ENCODE measurements at places on chromosomes 2 and 18.

- no peak for DNase-seq
These were observed 303.9 kb upstream of the EPHA4 start for GRCh38 chr2:221876016-221876415.

- no peak for DNase-seq
These were observed 31.7 kb downstream of the INPP4A start for GRCh38 chr2:98476192-98476868.

DNA sequence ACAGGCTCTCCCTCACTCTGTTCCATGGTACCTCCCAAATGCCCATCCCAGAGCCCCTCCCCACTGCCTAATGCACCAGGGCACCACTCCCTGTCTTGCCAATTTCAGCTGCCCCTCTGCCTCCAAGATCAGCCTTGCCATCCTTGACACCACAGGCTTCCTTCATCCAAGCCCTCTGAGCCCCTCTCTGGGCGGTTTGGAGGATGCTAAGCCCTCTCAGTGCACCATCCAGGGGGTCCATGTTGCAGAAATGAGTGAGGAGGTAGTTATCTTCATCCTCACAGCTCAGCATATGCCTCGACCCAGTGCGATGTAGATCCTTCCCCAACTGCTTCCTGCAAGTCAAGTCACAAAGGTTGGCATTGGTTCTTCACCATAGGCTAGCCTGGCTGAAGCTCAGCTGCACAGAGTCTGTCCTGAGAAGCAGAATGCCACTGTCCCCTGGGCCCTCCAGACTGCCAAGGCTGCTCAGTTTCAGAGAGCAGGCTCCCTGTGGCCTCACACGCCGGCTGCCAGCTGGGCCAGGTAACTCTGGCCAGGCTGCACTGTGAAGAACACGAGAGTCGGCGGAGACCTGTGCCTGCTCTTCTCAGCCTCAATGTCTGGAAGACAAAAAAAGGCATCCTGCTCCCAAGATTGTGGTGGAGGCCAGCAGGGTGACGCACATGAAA, 9.9 kb upstream of the MAP3K2 start:
- no peak for DNase-seq

DNA sequence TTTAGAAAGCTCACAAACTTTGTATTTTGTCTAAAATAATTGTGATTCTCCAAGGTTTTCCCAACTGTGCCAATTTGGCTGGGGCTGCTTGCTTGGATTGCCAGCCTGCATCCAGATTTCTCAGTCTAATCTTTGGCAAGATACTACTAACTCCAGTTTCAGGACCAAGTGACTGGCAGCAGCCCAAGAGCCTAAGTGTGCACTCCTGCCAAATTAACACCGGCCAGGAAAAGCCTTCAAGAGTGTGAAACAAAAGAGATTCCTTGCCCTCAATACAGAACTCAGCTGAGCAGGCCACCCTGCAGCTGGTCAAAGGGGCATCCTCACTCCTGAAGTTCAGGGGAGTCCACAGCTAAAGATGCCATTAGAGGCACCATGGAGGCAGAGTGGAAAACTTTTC, 589.0 kb upstream of the ACVR2A start:
- no peak for DNase-seq

DNA sequence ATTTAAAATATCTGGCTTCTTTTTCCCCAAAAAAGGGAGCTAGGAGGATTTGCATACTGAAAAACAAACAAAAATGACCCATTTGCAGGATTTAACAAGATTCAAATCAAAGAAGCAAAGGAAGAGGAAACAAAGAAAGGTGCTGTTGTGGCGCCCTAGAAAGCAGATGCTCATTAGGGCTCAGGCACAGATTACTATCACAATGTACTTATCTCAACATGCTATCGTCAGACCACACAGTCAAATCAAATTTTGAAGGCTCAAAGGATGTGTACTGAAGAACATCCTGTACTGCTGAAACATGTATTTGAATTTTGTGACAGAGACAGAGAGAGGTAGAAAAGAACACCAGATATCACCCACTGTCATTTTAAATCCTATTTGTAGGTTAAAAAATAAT, 10.9 kb downstream of the RBMS1 start:
- DNase-seq, result no peak

- no peak for DNase-seq
These were observed 35.6 kb downstream of the RMC1 start for GRCh38 chr18:23538870-23539269.

DNA sequence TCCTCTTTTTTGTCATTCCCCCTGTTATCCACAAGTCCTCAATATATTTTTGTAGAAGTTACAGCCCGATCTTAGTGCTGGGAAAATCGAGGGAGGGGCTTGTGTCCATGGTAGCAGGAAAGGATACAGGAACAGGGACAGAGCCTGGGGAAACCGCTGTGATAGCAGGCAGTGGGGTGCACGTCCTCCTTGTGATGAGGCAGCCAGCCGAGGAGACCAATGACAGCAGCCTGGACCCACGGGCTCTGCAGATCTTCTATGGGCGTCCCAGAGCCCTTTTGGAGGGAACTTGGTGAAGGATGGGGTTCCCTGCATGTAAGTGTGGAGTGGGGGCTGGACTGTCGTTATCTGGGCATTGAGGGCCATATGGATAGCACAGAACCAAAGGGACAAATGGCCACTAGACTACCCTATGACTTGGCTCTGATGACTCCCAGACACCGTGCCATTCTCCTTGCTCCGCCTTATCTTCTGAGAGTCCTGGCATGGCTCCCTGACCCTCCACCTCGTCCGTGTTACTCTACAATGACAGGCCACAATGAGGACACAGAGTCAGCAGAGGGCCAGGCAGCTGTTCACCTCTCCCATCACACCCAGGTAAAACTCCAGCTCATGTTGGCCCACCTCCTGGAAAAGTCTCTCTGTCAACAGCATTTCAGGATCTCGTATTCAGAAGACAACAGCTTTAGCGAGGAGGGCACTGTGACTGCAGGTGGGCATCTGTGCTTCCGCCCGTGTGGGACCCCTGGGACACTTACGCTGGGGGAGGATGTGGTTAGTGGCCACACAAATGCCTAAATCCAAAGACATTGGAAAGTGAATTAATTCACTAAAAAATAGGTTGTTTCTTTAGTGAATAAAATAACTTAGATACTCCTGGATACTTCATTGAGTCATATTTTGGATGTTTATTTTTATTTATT, 100.1 kb downstream of the VAPA start:
- no peak for DNase-seq

- no peak for DNase-seq
These were observed 8.7 kb upstream of the GPR155 start for GRCh38 chr2:174495365-174496012.

DNA sequence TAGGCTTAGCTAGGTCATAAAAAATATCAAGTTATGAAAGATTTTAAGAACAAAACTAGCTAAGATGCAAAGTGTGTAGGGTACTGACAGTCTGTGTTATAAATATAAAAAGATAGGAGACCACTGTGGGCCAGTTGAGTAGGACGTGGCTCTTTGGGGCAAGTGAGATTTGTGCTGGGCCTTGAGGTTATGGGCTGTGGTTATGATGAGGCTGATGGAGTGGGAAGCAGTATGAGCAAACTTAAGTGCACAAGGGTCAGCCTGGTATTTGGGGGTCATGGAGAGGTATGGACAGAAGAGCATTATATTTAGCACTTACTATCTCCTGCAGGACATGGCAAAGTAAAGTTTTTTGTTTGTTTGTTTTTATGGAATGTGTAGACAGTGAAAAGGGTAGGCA, 70.1 kb downstream of the SETBP1 start:
- no peak for DNase-seq

GRCh38 chr2:172484706-172485105, 57.3 kb downstream of the ITGA6 start:
- no peak for DNase-seq

DNA sequence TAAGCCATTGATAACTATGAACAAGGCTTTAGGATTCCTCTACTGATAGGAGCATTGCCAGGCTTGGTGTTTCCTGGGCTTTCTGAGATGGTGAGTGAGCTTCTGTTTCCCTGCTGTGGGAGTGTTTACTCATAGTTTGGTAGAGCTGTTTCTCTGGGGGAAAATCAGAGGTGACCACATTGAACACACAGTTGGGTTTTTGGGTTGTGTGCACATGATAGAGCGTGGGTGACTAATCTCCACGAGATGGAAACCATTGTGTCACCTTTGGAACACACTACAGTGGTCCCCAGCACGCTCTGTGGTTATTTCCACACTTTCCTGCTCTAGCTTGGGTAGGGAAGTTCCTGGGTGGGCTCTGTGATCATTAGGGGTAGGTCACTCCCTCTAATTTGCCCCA, 5.4 kb downstream of the IL1R1 start:
- no peak for DNase-seq

GRCh38 chr2:40751981-40752380, 300.1 kb upstream of the SLC8A1 start:
- no peak for DNase-seq

GRCh38 chr2:228103379-228103778, 78.1 kb downstream of the SPHKAP start:
- no peak for DNase-seq
